GM06990 (cell line): ENCODE measurements at places on chromosomes 6 and 20.
A peak's percentile ranks its signal among the peaks of the same experiment; 100 is the strongest.

- DNase-seq = no peak
These were observed 247.5 kb downstream of the SAMD5 start for GRCh38 chr6:147755999-147756398.

GRCh38 chr20:49928411-49929141 lies 7.6 kb upstream of the RNF114 start:
- peak; percentile 38 for DNase-seq

GRCh38 chr6:74631564-74631963 lies 574.3 kb downstream of the COL12A1 start:
- DNase-seq = no peak

GRCh38 chr6:108561742-108562502 lies 1.2 kb downstream of the FOXO3 start:
- DNase-seq = peak; percentile 29
